ENCODE measurements at places on chromosomes 2 and 18.

DNA sequence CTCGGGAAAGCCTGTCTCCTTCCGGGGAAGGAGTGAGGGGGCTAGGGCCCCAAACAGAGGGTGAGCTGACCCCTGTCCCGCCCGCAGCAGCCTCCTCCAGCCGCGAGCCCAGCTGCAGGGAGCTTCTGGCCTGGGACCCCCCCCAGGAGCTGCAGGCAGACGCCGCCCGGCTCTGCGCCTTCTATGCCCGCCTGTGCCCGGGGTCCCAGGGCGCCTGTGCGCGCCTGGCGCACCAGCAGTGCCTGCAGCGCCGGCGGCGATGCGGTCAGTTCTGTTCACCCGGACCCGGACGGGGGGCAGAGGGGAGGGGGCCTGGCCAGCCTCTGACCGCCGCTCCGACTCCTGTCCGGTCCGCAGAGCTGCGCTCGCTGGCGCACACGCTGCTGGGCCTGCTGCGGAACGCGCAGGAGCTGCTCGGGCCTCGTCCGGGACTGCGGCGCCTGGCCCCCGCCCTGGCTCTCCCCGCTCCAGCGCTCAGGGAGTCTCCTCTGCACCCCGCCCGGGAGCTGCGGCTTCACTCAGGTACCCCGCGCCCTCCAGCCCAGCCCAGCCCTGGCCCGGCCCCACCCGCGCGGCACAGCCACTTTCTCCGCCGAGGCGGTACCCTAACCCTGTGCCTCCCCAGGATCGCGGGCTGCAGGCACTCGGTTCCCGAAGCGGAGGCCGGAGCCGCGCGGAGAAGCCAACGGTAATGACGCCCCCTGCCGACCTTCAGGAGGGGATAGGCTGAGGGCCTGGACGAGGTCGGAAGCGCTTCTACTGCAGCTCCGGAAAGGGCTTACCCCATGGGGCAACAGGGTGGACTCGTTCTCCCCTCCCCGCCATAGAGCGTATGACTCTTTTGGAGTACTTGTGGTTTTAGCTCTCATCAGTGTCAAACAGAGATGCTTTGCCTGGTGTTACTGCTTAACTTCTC lies 2.0 kb upstream of the CHRND start:
- no peak for DNase-seq

GRCh38 chr2:128062571-128062970 lies 28.4 kb upstream of the UGGT1 start:
- no peak for DNase-seq

DNA sequence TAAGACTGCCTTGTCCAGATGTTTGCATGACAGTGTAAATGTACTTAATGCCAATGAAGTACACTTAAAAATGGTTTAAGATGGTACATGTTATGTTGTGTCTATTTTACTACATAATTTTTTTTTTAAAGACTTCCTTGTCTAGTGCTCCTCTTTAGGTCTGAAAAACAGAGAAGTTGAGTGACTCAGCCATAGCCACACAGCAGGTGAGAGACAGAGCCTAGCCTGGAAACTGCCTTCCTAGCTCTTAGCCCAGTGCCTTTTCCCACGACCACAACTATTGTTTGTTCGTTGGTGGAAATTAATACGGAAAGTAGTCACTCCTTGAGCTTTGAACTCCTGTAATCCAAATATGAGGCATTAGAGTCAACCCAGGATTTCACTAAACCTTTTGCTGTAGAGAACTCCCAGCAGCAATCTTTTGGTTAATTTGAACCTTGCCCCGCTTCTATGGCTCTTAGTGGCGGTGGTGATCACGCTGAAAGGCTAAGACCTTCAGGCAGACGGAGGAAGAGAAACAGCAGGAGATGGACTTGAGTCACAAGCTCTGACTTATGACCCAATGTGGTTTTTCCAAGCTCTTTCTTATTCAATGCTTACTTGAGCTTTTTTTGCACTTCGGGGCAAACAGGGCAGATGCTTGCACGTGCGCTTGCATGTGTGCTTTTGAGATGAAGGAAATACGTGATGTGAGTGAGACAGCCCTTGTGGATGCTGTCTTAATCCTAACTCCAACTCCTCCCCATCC lies 21.2 kb downstream of the TRIB2 start:
- no peak for DNase-seq

GRCh38 chr2:223759569-223760430 lies 77.6 kb downstream of the AP1S3 start:
- DNase-seq = no peak

DNA sequence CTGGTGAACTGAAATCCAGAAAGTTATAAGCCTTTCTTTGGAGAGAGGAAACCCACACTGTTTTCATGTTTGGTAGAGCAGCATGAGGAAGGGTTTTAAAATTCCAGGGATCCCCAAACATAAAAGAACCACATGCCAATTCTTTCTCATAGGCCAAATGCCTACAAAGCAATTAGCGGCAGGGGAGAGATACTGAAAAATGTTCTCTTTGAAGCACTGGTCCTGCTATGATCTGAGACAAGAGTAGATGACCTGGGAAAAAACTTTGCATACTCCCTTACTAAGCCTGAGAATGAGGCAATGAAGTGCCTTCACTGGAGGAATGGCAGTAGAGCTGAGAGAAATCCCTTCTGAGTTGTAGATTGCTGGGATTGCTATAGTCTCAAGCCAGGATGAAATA lies 1261.7 kb downstream of the DSC3 start:
- no peak for DNase-seq
